NCI-H2171 (cell line): ENCODE measurements at places on chromosomes 12 and 14.

DNA sequence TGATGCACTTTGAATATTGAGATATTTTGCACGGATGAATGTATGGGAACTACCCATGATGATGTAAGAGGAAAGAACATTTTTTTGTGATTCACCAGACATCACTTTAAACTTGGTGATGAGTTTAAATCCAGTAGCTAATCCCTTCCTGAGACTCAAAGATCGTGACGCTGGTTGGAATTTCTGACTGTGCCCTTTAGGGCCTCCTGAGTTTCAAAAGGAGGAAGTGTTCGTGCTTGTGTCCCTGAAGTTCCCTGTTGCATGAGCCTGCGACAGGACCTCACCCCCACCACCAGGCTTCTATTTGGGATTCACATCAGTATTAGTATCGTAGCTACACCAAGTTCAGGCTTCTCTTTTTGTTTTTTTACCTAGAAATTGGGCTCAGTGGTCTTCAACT is 18.6 kb upstream of the RIN3 start:
- no peak for DNase-seq

DNA sequence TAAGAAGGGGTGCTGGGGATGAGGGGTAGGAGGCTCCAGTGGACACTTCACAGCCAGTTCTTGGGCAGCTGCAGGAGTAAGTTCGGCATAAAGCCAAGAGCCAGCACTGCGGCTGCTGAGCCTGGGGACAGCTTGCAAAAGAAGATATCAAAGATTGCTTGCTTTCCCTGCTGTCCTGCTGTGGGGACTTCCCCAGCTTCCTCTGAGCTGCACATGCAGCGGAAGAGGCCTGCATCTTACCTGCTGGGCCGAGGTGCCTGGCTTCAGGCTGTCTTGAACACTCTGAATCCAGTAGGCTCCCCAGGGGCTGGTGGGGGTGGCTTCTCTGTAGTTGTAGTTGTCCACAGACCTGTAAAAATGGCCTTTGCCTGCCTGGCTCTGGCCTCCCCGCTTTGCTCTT is 1.3 kb downstream of the CHGA start:
- DNase-seq = no peak

GRCh38 chr14:81423504-81423903 is 23.4 kb upstream of the STON2 start:
- no peak for DNase-seq

DNA sequence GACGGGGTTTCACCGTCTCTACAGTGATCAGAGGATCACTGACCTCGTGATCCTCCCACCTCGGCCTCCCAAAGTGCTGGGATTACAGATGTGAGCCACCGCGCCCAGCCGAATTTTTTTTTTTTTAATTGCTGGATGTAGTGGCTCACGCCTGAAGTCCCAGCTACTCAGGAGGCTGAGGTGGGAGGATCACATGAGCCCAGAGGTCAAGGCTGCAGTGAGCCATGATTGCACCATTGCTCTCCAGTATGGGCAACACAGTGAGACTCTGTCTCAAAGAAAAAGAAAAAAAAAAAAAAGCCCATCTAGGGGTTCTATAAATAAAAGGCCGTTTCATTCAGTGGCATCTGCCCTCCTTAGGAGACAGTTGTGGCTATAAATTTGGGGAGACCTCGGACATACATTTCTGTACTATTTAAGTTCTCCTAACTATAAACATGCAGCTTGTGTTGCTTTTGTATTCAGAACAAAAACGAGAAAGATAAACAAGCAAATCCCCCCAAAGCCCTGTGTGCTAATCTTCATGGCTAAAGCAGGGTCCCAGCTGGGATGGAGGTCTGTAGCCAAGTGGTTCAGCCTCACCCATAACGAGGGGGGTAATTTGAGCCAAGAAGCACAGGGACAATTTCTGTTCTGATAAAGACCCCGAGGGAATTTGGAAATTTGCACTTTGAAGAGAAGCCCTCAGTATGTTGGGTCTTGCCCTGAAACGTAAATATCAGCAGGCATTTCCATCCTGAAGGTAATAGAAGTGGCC is 35.0 kb upstream of the BCL7A start:
- no peak for DNase-seq

GRCh38 chr14:81157431-81157830 is 63.3 kb downstream of the GTF2A1 start:
- no peak for DNase-seq

- peak; percentile 14 for DNase-seq
Observed at GRCh38 chr12:92581604-92582003, 121.2 kb upstream of the PLEKHG7 start.
